ENCODE measurements at places on chromosomes 1 and 21. TPM values are rescaled to one million over a fixed set of nuclear protein-coding genes. Genes with fewer than 3 reads are reported as not detected.

The HDAC1 gene
- total RNA-seq: 86.3 TPM

The GPR52 gene
- total RNA-seq: 0.66 TPM

The HRNR gene
- not detected for total RNA-seq

The THEM5 gene
- not detected for total RNA-seq

The SH3BGR gene
- total RNA-seq: 3.3 TPM

The TBCE gene
- total RNA-seq: 18.2 TPM

The NBPF10 gene
- 5.1 TPM for total RNA-seq

The PRDM15 gene
- total RNA-seq: 2.6 TPM

The SDC3 gene
- total RNA-seq: 25.9 TPM

The TTC39A gene
- 0.51 TPM for total RNA-seq

The TMEM125 gene
- total RNA-seq: not detected

The GCSAML gene
- not detected for total RNA-seq

The LCE6A gene
- total RNA-seq: not detected

The RERE gene
- 45.7 TPM for total RNA-seq

The LRRC71 gene
- total RNA-seq: not detected

The XCL1 gene
- total RNA-seq: not detected

The FMOD gene
- 3.3 TPM for total RNA-seq

The OXCT2 gene
- 6.4 TPM for total RNA-seq

The HIVEP3 gene
- total RNA-seq: 0.83 TPM

The AGO3 gene
- total RNA-seq: 12.9 TPM

The SYT6 gene
- total RNA-seq: not detected

The ANGPTL7 gene
- 1.5 TPM for total RNA-seq

The RNU1-2 gene
- 3,997 TPM for total RNA-seq

The TFF1 gene
- not detected for total RNA-seq

The SLFNL1 gene
- total RNA-seq: 0.66 TPM

The MTARC1 gene
- 9.6 TPM for total RNA-seq

The OR2T35 gene
- not detected for total RNA-seq
